ENCODE measurements at places on chromosomes 11 and 22.

DNA sequence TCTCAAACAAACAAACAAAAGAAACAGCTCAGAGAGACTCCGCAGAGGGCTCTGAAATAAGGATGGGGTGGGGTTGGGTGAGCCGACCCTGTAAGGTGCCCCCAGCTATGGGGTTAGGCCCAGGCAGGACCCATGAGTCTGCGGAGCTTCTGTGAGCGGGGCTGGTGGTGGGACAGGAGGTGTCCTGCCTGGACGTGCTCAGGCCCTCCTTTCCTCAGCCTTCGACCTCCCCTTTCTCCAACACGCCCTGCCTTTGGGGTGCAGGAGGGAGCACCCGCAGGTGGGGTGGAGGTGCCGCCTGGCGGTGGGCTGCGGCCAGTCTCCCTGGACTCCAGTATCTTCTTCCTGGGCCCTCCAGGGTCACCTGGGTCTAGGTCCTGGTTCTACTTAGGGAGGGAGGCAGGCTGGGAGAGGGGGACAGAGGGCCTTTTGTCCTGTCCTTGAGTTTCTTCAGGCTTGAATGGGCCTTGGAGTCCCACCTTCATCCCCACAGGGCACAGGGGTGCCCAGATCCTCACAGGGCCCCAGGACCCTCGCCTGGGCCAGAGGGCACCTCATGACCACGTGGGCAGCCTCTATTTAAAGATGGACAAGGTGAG is 12.3 kb downstream of the PRR33 start:
- no peak for DNase-seq

- DNase-seq = no peak
Measured at GRCh38 chr11:48058064-48058463, 77.7 kb downstream of the PTPRJ start.

- peak; percentile 37 for DNase-seq
Measured at GRCh38 chr11:74311352-74311926, at the start of gene P4HA3. P4HA3 (minus strand) TSS chr11:74311640; CDS start chr11:74311611, 29 bp downstream.

- no peak for DNase-seq
Measured at GRCh38 chr22:23514322-23515038, 65.6 kb downstream of the IGLL1 start.

GRCh38 chr11:70603756-70604211 is 205.5 kb downstream of the CTTN start:
- no peak for DNase-seq

DNA sequence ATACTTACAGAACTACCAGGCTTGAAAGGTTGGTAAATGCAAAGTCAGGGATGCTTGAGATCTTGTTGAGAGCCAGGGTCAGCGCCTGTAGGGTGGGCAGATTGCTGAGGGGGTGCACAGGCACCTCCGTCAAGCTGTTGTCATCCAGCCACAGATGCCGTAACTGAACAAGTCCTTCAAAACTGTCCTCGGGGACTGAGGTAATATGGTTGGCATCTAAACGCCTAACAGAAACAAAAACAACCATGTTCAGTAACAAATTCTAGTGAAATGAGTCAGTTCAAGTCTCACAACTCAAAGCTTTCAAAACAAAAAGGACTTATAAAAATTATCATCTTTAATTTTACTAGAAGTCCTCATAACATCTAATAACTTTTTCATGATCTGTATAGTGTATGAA is 22.2 kb upstream of the CCDC34 start:
- no peak for DNase-seq

DNA sequence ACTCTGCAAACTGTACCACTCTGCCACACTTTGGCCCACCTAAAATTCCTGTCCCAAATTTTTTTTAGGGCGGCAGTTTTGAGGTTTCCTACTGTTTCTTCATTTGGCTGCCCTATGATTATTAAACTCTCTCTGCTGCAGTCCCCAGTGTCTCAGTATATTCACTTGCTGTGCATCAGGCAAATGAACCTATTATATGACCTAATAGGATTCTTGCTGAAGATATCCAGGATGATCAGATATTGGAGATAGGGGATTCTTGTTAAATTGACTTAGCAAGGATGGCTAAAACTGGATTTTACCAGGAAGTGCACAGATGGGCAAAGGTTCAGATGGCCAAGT is 410.8 kb upstream of the DDI1 start:
- DNase-seq = no peak

DNA sequence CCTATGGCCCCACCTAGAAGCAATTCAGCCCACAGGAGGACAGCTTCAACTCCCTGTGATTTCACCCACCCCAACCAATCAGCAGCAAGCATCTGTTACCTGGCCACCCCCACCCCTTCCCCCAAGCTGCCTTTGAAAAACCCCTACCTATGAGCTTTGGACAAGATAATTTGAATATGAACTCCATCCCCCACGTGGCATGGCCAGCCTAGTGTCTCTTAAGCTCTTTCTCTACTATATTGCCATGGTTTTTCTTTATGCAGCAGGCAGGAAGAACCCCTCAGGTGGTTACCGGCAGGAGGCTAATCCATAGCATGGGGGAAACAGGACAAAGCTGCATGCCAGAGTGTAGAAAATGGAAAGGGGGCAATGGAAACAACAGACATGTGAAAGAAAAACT is 29.0 kb downstream of the CTSC start:
- no peak for DNase-seq

- no peak for DNase-seq
Measured at GRCh38 chr11:46265764-46266163, 11.7 kb upstream of the CREB3L1 start.

GRCh38 chr11:19985111-19985510 is 175.2 kb downstream of the DBX1 start:
- DNase-seq = no peak

GRCh38 chr22:44891293-44891747 is 118.5 kb downstream of the PHF21B start:
- DNase-seq = no peak

GRCh38 chr11:114081641-114082414 is 22.3 kb downstream of the ZBTB16 start:
- DNase-seq = no peak

- DNase-seq = no peak
Measured at GRCh38 chr11:125183641-125184040, 19.1 kb downstream of the PKNOX2 start.

- DNase-seq = no peak
Measured at GRCh38 chr11:115244296-115244695, 259.9 kb downstream of the CADM1 start.

DNA sequence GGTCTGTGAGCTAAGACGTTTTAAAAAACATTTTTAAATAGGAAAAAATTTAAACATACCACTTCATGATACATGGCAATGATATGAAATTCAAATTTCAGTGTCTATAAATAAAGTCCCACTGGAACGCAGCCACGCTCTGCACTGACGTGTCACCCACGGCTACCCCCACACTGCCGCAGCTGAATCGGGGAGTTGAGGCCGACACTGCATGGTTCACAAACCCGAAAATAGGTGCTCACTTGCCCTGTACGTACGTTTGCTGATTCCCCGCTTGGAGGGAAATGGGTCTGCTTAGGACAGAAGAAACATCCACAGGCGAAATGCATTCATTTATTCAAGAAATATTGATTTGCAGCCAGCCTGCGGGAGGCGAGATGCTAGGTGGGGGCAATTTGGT is 1342.3 kb downstream of the TBC1D22A start:
- peak; percentile 36 for DNase-seq

DNA sequence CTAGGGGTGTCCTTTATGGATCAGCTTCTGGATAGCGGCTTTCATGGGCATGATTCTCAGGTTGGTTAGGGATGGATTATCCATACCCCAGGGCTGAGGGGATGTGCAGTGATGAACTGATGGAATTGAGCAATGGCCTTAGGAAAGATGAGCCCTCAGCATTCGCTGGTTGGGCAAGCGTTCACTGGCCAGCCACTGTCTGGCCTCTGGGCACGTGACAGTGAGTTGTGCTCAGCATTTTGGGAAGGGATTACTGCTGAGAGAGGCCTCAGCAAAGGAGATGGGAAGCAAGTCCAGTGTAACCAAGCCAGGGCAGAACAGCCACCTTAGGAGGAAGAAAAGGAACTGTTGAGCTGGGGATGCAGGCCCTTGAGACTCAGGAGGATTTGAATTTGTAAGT is 17.4 kb downstream of the UBASH3B start:
- no peak for DNase-seq

GRCh38 chr11:12135185-12135584 is 24.8 kb downstream of the MICAL2 start:
- no peak for DNase-seq

DNA sequence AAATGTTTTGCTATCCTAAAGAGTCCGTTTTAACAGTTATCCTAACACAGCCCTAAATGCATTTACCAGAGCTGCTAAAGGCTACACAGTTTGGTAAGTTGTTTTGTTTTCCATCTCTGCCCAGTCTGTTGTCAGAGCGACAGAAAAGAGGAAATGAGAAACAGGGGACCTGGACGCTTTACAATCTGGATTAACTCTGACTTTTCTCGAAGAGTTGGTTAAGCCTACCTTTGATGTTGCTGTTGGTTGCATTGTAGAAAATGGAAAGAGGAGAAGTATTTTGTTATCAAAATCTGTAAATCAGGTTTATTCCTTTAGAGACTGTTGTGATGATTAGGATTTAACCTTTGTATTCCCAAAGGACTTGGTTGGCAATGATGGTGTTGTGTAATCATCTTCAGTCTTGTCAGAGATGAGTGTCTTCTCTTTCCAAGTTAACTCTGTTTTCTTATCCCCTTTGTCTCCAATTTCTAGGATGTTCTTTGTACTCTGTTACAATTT is 481 bp downstream of the ANGPTL5 start:
- no peak for DNase-seq

DNA sequence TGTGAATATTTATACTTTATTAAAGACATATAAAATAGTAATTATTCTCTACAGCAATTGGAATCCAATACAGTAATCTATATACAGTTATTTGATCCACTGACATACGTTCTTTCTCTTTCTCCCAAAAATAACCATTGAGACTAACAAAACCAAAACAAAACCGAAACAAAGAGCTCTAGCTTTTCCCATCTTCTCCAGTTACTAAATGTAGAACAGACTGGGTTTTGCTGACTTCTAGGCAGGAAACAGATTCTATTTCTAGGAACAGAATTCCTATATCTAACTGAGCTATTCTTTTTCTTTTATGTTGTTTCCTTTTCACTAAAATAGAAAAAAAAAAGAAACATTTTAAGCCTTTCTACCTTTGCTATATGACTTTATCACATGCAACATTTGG is 80.1 kb downstream of the PACS1 start:
- no peak for DNase-seq

Measured in frontal cortex (tissue), 4 donors.